ENCODE measurements at places on chromosomes 7 and 10.

DNA sequence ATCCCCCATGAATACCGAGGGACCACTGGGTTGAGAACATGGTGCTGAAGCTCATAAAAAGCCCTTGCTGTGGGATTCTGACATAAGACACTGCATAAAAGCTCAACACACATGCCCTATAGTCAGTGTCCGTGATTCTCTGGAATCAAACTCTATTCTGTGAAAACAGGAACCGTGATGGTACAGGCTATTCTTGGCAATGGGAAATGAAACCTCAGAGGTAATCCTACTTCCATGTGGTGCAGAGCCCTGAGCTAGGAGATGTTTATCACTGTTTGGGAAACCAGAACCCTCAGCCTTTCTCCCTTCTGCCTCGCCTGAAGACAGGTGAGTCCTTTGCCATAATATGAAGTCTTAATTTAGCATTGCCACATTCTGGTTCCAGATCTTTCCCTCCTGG is 80.8 kb upstream of the PRSS1 start:
- DNase-seq: no peak

- DNase-seq: no peak
These were observed 147.7 kb upstream of the SLC26A5 start for GRCh38 chr7:103593691-103594090.

- DNase-seq: no peak
These were observed 41.9 kb downstream of the WIPI2 start for GRCh38 chr7:5231811-5232484.

- no peak for DNase-seq
These were observed 16.4 kb downstream of the ING3 start for GRCh38 chr7:120966961-120967360.

GRCh38 chr10:116850058-116850611 is 836 bp downstream of the ENO4 start:
- no peak for DNase-seq

DNA sequence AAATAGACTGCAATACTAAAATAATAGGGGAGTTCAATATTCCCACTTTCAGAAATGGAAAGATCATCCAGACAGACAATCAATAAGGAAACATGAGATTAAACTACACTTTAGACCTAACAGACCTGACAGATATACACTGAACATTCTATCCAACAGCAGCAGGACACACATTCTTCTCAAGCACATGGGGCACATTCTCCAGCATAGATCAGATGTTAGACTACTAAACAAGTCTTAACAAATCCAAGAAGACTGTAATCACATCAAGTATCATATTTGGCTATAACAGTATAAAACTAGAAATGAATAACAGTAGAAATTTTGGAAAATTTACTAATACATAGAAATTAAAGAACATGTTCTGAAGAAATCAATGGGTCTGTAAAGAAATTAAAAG is 458.9 kb upstream of the ANKRD30A start:
- DNase-seq: no peak

- no peak for DNase-seq
These were observed 84.6 kb upstream of the LYZL1 start for GRCh38 chr10:29204070-29204800.

DNA sequence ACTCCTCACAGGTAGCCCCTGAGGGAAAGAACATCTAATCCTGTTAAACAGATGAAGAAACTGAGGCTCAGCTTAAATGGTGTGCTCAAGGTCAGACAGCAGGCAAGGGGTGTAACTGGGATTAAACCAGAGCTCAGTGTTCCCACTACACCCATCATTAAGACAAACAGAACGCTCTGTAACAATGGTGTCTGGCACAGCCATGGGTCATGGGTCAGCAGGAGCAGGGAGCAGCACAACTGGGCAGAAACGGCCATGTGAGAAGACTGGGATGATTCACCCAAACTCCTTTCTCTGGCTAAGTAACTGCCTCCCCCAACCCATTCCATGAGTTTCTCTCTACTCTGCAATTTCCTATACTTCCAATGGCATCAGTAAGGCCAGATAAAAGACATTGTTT is 85.5 kb upstream of the PDE1C start:
- no peak for DNase-seq

GRCh38 chr7:101784292-101785127 is 32.9 kb upstream of the CUX1 start:
- no peak for DNase-seq

- DNase-seq: no peak
These were observed 615.0 kb downstream of the PHTF2 start for GRCh38 chr7:78413568-78413967.

GRCh38 chr7:71761336-71761735 is 629.4 kb downstream of the GALNT17 start:
- DNase-seq: no peak

DNA sequence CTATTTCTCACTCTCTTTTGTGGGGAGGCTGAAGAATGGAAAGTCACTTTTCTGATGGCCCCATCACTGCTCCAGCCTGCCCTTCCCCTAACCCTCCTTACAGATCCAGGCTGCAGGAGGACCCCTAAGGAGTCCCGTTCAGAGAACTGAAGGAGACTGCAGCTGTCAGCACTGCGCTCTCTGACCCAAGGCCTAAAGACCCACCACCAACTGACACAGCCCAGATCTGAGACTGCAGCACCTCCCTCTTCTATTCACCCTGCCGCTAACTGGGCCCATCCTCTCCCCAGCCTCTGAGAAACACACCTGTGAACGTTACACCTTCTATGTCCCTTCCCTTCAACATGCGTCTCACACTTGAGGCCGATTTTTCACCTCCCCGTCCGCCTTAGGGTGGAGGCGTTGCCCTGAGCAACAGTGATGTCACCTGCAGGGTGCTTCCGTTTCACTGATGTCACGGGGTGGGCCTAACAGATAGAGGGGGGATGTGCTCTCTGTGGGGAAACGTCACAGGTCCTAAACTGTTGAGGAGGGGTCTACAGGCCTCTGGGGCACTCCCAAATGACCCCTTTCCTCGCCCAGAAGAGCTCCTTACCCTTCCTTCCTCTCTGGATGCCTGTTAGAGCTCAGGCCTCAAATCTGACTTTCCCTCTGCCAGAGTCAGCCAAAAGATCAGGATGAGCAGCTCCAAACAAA is 5.1 kb downstream of the ITPRIP start:
- peak; percentile 11 for DNase-seq

GRCh38 chr7:1809601-1810258 is 139.7 kb downstream of the ELFN1 start:
- no peak for DNase-seq

- no peak for DNase-seq
These were observed 13.4 kb downstream of the NPY start for GRCh38 chr7:24297362-24297761.

DNA sequence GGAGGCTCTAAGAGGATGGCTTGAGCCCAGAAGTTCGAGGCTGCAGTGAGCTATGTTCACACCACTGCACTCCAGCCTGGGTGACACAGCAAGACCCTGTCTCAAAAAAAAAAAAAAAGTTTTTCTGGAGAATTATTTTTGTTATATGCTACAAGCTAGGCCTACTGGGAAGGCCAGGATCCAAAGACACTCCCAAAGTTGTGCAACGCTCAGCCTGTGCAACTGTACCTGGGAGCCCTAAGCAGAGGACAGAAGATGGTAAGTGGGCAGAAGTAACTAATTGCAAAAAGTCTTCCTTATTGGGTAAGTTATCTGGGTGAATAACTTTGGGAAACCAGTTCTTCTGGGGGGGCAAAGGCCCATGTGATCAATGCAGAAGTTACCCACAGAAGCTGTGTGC is 17.3 kb downstream of the HIP1 start:
- DNase-seq: no peak

- no peak for DNase-seq
These were observed 302.4 kb downstream of the GRID1 start for GRCh38 chr10:86064219-86064618.

DNA sequence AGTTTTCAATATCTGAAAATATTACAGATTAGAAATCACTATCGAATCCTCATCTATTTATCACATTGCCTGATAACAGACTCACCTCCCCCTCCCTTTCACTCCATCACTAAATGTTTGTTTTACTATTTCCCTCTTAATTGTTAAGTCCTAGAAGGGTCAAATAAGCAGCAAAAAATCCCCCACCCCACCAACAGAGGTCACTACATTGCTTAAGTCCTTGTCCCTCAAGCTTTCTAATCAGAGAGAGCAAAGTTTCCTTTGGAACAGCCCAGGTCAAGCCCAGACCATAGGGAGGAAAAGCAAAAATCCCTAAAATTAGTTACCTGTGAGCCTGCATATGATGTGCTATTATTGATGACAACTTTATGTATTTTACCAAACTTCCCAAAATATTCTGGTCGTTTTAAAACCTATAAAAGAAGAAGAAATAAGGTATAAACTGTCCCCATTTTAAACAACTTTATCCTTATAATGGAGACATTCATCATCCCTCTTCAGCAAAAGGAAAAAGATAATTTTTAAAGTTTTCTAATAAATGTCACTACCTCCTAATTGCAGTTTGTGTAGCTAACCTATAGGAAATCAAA is 95.0 kb downstream of the CNOT4 start:
- no peak for DNase-seq

DNA sequence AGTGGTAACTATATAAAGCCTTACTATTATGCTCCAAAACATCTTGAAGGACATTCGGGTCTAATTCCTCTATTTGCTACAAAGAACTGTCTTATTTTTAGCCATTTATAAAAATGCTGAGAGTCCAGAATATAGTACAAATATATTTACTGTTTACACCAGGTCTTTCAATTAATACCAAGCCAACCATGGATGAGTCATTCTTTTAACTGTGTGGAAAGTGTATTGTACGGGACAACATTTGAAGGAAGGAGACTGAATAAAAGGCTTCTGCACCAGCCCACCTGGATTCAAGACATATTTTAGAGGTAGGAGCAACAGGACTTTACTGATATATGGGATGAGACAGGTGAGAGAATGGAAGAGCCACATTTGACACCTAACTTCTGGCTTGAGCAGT is 35.4 kb downstream of the MASTL start:
- DNase-seq: no peak

- no peak for DNase-seq
These were observed 37.3 kb downstream of the SND1 start for GRCh38 chr7:127689194-127689772.

GRCh38 chr10:12617191-12618175 is 268.1 kb downstream of the CAMK1D start:
- DNase-seq: no peak

- DNase-seq: no peak
These were observed 161.4 kb downstream of the NEURL1 start for GRCh38 chr10:103654925-103655324.

DNA sequence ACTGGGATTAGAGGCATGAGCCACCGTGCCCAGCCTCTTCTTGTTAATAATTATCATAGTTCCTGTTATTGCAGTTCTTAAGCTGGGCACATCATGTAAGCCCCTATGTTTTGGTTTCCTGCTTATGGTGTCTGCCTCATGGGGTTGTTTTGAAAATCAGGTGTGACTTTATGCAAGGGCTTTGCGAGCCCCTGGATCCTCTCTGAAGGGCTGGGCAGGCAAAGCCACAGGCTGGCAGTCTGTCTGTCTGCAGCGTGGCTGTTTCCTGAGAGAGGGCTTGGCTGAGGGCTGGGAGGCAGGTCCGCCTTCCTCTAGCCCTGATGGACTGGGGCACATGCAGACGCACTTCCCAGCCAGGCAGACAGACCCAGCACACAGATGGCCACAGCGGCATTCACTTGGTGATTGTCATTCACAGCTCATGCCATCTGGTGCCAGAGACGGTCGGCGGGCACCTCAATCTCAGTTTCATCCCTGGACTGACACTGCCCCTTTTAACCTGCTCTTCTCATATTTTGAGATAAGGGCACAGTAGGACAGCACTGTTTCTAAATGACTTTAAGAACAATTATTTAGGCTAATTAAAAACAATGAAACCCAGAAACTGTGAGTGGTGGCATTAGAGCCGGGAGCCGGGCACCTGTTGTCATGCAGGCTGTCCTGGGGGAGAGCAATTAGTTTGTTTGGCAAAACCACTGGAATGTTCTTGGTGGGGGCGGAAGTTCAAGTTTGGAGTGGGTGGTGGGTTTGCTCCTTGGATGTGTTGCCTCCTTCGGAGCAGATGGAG is 35.5 kb downstream of the RBM20 start:
- DNase-seq: no peak

GRCh38 chr7:130951303-130951975 is 217.4 kb upstream of the KLF14 start:
- no peak for DNase-seq

DNA sequence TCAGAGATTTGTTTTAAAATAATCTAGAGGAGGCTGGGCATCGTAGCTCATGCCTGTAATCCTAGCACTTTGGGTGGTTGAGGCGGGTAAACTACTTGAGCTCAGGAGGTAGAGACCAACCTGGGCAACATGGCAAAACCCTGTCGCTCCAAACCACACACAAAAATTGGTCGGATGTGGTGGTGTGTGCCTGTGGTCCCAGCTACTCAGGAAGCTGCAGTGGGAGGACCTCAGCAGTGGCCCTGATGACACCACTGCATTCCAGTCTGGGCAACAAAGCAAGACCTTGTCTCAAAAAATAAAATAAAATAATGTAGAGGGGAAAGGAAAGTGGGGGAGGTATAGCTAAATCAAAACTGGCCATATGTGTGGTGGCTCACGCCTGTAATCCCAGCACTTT is 13.9 kb upstream of the PPP3CB start:
- DNase-seq: no peak

DNA sequence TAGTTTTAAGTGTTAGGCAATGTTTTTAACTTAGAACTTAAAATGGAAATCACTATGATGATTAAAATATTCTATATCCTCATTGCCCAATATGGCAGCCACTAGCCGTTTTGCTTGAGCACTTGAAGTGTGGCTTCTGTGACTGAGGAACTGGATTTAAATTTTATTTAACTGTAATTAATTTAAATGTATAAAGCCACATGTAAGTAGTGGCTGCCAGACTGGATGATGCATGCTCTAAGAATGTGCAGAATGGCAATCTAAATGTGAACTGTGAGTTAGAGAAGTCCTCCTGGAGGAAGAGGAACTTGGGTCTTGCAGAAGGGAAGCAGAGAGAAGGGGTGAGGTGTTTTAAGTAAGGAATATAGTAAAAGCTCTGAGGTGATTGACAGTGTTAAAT is 451.4 kb downstream of the SUGCT start:
- no peak for DNase-seq

DNA sequence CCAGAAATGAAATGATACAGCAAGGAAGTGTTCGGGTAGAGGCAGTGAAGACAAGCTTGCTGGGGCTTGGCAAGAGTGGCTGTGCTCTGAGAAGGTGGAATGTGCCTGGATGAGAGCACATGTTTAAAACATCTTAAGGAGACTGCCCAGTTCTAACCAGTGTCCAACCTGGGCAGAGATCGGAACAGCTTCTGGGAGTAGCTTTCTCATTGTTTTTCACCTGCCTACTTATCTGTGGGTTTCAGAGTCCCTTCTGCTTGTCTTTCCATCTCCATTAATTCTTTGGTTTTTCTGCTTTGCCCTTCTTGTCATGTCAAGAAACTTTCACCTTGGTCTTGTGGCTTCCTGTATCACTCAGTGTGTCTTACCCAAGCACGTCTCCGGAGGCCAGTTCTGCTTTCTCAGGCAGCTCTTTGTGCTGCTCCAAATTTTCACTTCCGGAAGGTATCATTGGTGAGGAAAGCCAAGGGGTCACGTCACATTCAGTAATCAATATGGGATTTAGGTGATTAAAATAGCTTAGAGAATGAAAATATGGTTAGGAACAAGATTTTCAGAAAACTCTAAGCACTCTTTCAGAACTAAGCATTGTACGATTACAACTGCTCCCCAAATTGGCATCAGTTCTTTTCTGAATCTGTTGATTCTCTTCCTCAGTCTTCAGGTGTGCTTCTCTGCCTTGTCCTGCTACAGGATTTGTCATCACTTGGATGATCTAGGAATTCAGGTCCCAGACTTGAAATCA is 5.5 kb upstream of the LAMB4 start:
- no peak for DNase-seq

GRCh38 chr10:73910764-73911552 is at the start of gene PLAU:
Gene PLAU (plus strand): TSS chr10:73911132. CDS start chr10:73911556, 424 bp downstream.
- no peak for DNase-seq

GRCh38 chr10:124944982-124945381 is 3.1 kb downstream of the ZRANB1 start:
- DNase-seq: no peak
